ENCODE measurements at places on chromosomes 2 and 18. TPM values are rescaled to one million over a fixed set of nuclear protein-coding genes. Genes with fewer than 3 reads are reported as not detected.

- peak; percentile 84 for DNase-seq
Measured at GRCh38 chr2:178282075-178282815, 87.9 kb downstream of the OSBPL6 start.

DNA sequence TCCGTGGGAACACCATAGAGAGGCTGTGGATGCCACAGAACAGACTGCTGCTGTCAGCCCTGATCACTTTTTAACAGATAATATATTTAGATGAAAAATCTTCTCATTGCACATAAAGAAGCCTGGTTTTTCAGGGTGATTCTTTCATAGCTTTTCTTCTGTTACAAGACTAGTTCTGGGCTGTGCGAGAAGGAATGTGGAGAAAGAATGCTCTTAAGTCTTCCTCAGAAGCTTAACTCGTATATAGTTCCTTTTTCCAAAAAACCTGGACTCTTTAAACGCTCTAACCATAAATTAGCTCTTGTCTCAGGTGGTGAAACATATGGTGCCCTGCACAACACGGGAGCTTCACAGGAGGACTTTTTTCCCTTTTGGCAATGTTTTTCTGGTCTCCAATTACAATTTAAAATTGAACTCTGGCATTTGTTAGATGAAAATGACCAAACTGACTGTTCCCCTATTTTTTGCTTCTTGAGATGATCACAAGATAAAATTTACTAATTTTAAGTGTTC lies 125.9 kb upstream of the SMAD7 start:
- DNase-seq = no peak

GRCh38 chr18:25503567-25504081 lies 151.7 kb upstream of the ZNF521 start:
- DNase-seq = peak; percentile 87

DNA sequence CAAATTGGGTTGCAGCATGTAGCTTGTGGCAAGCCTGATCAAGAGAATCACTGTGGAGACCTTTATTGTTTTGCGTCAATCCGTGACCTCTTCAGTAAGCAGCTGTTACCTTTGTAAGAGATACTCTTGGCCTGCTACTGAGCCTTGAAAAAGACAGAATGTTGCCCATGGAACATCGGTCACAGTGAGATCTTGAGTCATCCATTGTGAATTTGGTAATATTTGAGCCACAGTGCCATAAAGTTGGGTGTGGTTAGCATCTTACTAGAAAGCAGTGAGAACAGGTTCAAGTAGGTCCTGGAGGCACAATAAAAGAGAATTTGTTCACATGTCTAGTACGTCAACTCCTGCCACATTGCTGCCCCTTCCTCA lies 12.7 kb upstream of the EFR3B start:
- no peak for DNase-seq

- no peak for DNase-seq
Measured at GRCh38 chr18:51654488-51655326, 457.2 kb upstream of the MEX3C start.

DNA sequence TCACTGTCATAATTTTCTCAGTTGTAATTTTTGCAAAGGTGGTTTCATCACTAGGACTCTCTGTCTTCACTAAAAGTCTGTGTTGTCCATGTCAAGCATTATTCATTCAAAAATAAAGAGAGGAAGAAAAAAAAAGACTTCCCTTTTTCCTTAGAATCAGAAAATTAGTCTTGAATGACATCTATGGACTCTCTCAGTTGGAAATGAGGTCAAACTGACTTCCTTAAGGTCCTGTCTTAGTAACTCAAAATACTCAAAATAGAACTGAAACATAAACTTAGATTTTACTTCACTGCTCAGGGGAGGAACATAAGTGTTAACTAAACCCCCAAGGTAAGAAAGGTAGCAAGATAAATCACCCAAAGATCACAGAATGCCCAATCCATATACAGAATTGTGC lies 2.2 kb upstream of the ZNF407 start:
- no peak for DNase-seq

DNA sequence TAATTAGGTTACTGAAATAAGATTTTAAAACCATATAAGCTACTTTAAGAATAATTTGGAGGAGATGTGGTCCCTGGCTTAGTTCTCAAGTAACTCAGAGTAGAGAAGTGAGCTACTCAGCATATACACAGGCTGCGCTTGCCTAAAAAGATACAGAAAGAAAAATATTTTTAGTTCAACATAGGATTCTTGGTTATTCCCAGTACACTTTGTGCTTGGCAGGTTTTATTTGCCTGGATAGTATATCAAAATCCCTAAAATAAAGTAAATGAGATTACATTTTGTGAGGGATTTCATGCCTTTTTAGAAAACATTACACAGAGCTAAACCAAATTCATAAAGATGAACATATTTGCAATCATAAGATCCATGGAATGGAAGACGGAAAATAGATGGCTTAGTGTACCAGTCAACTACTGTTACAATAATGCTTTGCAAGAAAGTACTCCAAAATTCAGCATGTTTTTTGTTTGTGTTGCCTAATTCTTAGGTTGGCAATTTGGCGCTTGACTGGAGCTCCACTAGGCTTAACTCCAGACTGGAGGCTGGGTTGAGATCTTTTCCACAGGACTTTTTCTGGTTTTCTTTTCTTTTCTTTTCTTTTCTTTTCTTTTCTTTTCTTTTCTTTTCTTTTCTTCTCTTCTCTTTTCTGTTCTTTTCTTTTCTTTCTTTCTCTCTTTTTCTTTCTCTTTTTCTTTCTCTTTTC lies 600.5 kb upstream of the SYT4 start:
- no peak for DNase-seq

DNA sequence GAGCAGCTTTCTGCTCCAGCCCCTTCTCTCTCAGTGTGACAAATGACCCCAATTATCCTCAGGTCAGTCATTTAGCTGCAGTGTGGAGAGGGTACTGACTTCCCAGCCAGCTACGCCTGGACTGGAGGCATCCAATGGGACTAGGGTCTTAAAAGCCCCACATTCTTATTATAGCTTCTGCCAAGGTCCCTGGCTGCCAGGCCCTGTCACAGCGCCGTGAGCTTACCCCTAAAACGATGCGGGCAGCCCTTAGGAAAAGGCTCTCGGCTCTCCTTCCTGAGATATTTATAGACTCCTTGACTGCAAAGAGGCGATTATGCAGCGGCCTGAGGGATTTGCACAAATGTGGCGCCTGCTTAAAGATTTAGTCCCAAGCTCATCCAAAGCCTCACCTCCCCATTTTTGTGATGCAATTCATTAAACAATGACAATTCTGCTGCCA lies 69.2 kb upstream of the EDAR start:
- no peak for DNase-seq

GRCh38 chr2:136538489-136538888 lies 226.9 kb upstream of the THSD7B start:
- DNase-seq = no peak

GRCh38 chr18:63213331-63213900 lies 106.2 kb downstream of the BCL2 start:
- no peak for DNase-seq

DNA sequence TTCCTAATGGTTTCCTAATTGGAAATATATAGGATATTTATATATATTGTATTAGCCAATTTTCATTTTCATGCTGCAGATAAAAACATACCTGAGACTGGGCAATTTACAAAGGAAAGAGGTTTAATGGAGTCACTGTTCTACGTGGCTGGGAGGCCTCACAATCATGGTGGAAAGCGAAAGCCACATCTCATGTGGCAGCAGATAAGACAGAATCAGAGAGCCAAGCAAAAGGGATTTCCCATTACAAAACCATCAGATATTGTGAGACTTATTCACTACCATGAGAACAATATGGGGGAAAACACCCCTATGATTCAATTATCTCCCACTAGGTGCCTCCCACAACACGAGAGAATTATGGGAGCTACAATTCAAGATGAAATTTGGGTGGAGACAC lies 242.5 kb upstream of the NETO1 start:
- no peak for DNase-seq

DNA sequence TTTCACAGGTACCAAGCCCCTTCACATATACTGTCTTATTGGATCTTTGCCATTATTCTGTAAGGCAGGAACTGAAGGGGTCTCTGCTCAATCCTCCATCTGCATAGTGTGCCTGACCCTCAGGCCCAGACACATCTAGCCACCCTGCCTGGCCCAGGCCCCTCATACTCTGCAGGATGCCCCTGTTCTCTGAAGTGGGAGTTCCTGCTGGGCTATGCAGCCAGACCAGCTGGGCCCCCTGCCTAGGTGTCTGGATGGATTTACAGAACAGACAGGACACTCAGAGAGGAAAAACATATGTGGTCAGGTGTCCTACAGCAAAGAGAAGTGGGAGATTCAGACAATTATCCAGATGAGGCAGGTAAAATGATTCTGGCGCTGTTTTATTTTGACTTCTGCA lies 42.0 kb downstream of the SLC4A5 start:
- DNase-seq = no peak

DNA sequence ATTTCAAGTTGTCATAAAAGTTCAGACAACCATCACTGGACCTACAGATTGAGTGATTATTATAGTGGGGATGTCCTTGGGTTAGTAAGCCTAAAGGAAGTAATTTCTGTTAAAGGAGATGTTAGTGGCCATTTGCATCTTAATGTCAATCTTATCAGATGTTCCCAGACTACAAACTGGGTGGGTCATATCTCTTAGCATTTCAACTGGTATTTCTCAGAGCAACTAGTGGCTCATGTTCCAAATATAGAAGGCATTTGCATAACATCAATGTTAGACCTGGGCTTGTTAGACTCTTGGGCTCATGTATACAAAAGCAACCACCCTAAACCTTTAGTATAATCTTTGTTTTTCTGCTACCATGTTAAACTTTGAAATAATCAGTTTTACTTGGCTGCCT lies 17.9 kb downstream of the PLEKHA3 start:
- no peak for DNase-seq

DNA sequence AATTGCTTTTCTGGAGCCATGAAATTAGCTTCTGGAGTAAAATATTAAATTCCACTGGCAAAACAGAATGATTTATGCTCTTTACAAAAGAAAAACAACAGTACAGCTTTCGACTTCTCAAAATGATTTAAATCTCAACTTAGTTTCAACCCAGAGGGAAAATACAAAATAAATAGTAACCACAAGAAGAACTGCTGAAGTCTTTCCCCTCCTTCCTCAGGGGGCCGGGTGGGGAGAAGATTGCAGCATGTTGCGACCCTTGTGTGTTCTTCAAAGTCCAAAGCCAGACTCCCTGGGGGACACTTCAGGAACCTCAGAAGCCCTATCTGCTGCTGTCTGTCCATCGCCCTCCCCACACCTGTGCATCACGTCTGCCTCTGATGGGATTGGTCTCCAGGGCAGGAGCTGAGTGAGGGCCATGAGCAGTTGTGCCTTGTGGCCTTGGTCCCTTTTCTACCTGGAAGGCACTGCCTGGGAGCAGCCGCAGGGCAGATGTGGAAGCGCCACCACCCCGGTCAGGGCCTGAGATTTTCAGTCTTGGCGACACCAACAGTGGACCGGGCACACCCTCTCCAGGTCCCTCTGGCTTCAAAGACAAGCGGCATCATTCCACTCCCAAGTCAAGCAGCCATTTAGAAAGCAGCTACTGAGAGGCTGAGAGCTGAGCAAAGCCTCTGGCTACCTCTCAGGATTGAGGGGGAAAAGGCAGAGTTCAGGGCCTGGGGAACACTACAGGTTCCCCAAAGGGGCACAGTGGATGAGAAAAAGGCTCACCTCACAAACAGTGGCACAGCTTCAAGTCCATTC lies 210.1 kb upstream of the RAB6C start:
- no peak for DNase-seq

- DNase-seq = no peak
Measured at GRCh38 chr2:200054681-200055468, 99.5 kb downstream of the MAIP1 start.

GRCh38 chr2:26542194-26542455 lies 64.2 kb upstream of the OTOF start:
- DNase-seq = no peak

DNA sequence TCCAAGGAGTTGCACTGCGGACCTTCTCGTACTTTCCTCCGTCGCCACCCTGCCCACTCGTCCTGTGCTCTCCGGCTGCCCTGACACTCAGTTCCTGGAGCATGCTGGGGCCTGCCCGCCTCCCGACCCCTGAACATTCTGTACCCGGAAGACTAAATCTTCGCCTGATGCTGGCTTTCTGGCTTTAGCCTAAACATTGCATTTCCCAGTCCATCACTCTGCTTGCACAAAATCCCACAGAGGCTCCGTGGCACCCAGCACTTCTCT lies 550 bp upstream of the SFXN5 start:
- no peak for DNase-seq

Gene GATA6
- total RNA-seq = 2.5 TPM

Gene RGPD4
- not detected for total RNA-seq

Gene MTA3
- 31.9 TPM for total RNA-seq

Gene NYAP2
- total RNA-seq = not detected

Gene DIPK1C
- not detected for total RNA-seq

Gene RAPGEF4
- total RNA-seq = 3.2 TPM

Gene SETBP1
- 0.28 TPM for total RNA-seq

Gene MFSD6
- total RNA-seq = 8.1 TPM

Gene RAMP1
- total RNA-seq = 19.2 TPM

Gene CDK15
- 33.0 TPM for total RNA-seq

Gene NPPC
- 0.28 TPM for total RNA-seq

Gene PELI1
- total RNA-seq = 2.5 TPM

Measured in IMR-90 (cell line).